MCF 10A (cell line): ENCODE measurements at places on chromosomes 3 and 15. TPM values are rescaled to one million over a fixed set of nuclear protein-coding genes. Genes with fewer than 3 reads are reported as not detected.

CERS3 gene
- total RNA-seq, result not detected in 2 replicates

PCOLCE2 gene
- total RNA-seq, result 3.2 and 3.4 TPM in 2 replicates

TMEM158 gene
- total RNA-seq, result 1.4 and 1.9 TPM in 2 replicates

CPB1 gene
- total RNA-seq, result not detected in 2 replicates

HGD gene
- 0.44 and 1.0 TPM in 2 replicates for total RNA-seq

KPNA1 gene
- total RNA-seq, result 101 and 104 TPM in 2 replicates

CTXND1 gene
- not detected in 2 replicates for total RNA-seq

NLGN1 gene
- not detected in 2 replicates for total RNA-seq

RTP1 gene
- total RNA-seq, result not detected in 2 replicates

SIAH2 gene
- total RNA-seq, result 20.0 and 35.4 TPM in 2 replicates

DOCK3 gene
- 0.14 and 0.34 TPM in 2 replicates for total RNA-seq

CLDN11 gene
- total RNA-seq, result not detected in 2 replicates

CCDC71 gene
- 25.7 and 26.0 TPM in 2 replicates for total RNA-seq

RPL4 gene
- 5,336 and 5,631 TPM in 2 replicates for total RNA-seq

NPAP1 gene
- not detected in 2 replicates for total RNA-seq

KCNAB1 gene
- 0.44 and 0.49 TPM in 2 replicates for total RNA-seq
